IPS DF 6.9 (cell line): ENCODE measurements at places on chromosomes 3 and 15.

- no peaks in the 10 kb centered on the region for H3K36me3 ChIP-seq
- no peak for DNase-seq
- no peak overlapping the region for H3K27ac ChIP-seq
- no peaks in the 10 kb centered on the region; the same call in 1 of the 2 replicates for H3K27me3 ChIP-seq
- peaks cover 2% of the 10 kb centered on the region; the same call in 1 of the 2 replicates for H3K4me1 ChIP-seq
Measured at GRCh38 chr3:170585008-170585936, 603 bp downstream of the SLC7A14 start.

DNA sequence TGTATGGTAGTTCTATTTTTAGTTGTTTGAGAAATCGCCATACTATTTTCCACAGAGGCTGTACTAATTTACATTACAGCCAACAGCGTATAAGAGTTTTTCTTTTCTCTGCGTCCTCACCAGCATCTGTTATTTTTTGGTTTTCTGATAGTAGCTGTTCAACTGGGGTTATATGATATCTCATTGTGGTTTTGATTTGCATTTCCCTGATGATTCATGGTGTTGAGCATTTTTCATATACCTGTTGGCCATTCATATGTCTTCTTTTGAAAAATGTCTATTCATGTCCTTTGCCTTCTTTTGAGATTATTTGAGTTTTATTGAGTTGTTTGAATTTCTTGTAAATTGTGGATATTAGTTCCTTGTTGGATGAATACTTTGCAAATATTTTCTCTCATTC lies 114.6 kb downstream of the LRRK1 start:
- no peaks in the 10 kb centered on the region for H3K27me3 ChIP-seq
- no peaks in the 10 kb centered on the region for H3K36me3 ChIP-seq
- H3K27ac ChIP-seq = no peak overlapping the region
- no peak overlapping the region for H3K4me3 ChIP-seq

GRCh38 chr3:135784557-135784956 lies 181.0 kb upstream of the PPP2R3A start:
- no peak overlapping the region for H3K4me3 ChIP-seq
- H3K27ac ChIP-seq = no peak overlapping the region
- H3K36me3 ChIP-seq = no peaks in the 10 kb centered on the region
- no peaks in the 10 kb centered on the region for H3K27me3 ChIP-seq
- DNase-seq = no peak

DNA sequence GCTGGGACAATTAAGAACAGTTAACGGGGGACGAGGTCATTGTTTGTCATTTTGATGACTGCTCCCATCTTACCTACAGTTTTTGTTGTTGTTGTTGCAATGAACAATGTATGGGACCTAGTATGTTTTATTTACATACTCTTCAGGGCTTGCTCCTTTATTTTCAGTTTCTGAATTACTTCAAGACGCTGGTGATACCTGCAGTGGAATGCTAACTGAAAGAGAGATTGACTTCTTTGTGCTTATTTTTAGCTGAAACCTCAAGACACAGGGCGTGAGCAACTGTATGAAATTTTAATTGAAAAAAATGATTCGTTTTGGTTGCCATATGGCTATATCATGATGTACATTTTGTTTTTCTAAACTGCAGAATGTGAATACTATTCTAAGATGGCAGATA lies 297.9 kb downstream of the EDEM1 start:
- no peak for DNase-seq
- no peak overlapping the region for H3K27ac ChIP-seq
- H3K36me3 ChIP-seq = no peaks in the 10 kb centered on the region
- no peaks in the 10 kb centered on the region for H3K4me1 ChIP-seq
- no peak overlapping the region for H3K4me3 ChIP-seq

GRCh38 chr3:179898024-179898423 lies 138.7 kb downstream of the PEX5L start:
- no peaks in the 10 kb centered on the region for H3K27me3 ChIP-seq
- H3K4me1 ChIP-seq = no peaks in the 10 kb centered on the region
- H3K27ac ChIP-seq = no peak overlapping the region
- no peaks in the 10 kb centered on the region for H3K36me3 ChIP-seq
- peak; percentile 72 for DNase-seq
- H3K4me3 ChIP-seq = no peak overlapping the region
